ENCODE measurements at places on chromosomes 12 and 14. TPM values are rescaled to one million over a fixed set of nuclear protein-coding genes. Genes with fewer than 3 reads are reported as not detected.

Gene IL23A
- 0.59 TPM for total RNA-seq

Gene DNAJC22
- total RNA-seq = 27.7 TPM

Gene LTBP2
- 1.5 TPM for total RNA-seq

Gene PRKD1
- not detected for total RNA-seq

Gene TEX52
- not detected for total RNA-seq

Gene MSRB3
- 8.2 TPM for total RNA-seq

Gene MIPOL1
- 15.4 TPM for total RNA-seq

Gene AGAP2
- total RNA-seq = 15.8 TPM

Gene NRXN3
- not detected for total RNA-seq

Gene IQSEC3
- not detected for total RNA-seq

Gene ADAM21
- total RNA-seq = 0.98 TPM

Gene SYNJ2BP
- 19.0 TPM for total RNA-seq

Gene KLRG1
- 1.5 TPM for total RNA-seq

DNA sequence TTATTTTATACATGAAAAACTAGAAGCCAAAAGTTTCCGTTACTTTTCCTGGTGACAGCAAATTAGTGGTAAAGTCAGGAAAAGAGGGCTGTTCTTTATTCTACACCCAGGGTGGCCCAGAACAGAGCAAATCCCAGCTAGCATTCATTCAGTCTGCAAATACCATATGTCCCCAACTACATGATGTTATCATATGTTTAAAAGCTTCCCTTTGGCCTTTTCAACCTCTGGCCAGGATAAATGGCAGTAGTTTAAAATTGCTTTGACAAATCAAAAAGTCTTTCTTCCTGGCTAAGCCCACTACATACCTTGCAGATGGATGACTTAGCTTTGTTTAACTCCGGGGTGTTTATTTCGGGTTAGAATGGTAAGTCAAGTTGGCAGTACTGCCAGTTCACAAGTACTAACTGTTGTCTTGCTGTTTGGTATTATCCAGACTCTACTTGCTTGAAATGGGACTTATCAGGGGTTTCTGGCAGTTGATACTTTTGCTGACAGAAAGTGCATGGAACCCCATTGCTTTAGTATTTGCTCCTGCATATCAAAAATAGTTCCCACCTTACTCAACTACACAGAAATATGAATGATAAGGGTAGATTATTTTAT lies 69.7 kb downstream of the PKP2 start:
- DNase-seq = no peak

- DNase-seq = no peak
Measured at GRCh38 chr12:95203487-95204030, 13.7 kb downstream of the FGD6 start.

- DNase-seq = no peak
Measured at GRCh38 chr12:5480218-5480937, 48.5 kb downstream of the NTF3 start.

DNA sequence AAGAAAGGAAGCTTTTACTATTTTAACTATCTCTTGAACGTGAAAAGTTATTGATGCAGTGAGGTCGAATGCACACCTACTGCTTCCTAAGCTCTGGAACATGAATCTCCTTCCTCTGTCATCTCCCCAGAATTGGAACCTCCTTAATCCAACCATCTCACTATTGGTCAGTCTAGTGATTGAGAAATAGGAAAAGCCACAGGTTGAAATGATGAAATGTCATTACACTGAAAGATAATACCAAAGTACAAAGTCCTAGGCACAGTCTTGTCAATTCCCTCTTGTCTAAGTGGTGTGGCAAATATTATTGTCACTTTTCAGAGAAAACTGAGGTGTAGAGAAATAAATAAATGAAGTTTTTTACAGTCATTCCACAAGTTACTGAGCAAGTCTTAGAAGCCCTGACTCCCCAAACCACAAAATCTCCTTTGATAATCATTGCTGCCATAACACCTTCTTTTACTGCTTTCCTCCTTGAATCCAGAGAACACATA lies 19.5 kb upstream of the HIGD1C start:
- DNase-seq = no peak

GRCh38 chr14:69318901-69319475 lies 59.0 kb downstream of the GALNT16 start:
- no peak for DNase-seq

DNA sequence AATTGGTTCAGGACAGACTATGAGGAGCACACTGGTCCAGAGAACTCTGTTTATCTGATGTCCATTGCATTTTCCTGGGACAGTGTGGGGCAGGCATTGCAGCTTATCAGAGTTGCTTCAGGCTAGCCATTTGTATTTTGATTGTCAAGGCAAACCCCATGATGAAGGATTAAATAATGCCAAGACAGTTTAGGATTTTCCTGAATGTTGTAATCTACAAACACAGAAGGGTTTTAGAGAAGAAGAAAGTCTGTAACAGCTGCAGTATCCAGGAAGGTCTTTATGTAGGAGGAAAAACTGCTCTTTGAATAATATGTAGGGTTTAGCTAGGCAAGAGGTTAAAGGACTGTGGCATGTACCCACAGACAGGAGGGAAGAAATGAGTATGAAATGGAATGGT lies 32.2 kb upstream of the UNC79 start:
- no peak for DNase-seq

DNA sequence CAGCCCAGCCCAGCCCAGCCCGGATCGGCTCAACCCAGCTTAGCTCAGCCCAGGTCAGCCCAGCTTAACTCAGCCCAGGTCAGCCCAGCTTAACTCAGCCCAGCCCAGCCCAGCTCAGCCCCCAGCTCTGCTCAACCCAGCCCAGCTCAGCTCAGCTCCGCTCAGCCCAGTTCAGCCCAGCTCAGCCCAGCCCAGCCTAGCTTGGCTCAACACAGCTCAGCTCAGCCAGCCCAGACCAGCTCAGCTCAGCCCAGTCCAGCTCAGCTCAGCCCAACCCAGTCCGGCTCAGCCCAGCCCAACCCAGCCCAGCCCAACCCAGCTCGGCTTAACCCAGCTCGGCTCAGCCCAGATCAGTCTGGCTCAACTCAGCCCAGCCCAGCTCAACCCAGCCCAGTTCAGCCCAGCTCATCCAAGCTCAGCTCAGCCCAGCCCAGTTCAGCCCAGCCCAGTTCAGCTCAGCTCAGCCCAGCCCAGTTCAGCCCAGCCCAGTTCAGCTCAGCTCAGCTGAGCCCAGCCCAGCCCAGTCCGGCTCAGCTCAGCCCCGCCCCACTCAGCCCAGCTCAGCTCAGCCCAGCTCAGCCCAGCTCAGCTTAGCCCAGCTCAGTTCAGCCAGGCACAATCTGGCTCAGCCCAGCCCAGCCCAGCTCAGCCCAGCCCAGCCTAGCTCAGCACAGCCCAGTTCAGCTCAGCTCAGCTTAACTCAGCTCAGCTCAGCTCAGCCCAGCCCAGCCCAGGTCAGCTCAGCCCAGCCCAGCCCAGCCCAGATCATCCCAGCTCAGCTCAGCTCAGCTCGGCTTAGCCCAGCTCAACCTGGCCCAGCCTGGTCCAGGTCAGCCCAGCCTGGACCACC lies 331.7 kb downstream of the TMEM121 start:
- DNase-seq = no peak

DNA sequence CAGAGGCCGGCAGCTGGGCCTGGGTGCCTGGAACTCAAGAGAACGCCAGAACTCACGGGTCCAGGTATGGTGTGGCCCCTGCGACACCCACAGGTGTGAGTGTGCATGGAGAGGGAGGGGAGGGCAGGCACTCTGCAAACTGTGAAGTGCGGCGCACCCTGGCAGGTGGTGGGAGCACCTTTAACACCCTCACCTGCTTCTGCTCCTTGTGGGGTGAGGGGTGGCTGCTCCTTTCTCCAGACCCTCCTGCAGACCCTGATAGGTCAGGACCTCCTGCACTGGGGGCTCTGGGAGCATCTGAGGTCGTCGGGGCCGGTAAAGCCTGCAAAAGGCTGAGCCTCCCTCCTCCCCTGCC lies 324.7 kb upstream of the SFSWAP start:
- DNase-seq = no peak

DNA sequence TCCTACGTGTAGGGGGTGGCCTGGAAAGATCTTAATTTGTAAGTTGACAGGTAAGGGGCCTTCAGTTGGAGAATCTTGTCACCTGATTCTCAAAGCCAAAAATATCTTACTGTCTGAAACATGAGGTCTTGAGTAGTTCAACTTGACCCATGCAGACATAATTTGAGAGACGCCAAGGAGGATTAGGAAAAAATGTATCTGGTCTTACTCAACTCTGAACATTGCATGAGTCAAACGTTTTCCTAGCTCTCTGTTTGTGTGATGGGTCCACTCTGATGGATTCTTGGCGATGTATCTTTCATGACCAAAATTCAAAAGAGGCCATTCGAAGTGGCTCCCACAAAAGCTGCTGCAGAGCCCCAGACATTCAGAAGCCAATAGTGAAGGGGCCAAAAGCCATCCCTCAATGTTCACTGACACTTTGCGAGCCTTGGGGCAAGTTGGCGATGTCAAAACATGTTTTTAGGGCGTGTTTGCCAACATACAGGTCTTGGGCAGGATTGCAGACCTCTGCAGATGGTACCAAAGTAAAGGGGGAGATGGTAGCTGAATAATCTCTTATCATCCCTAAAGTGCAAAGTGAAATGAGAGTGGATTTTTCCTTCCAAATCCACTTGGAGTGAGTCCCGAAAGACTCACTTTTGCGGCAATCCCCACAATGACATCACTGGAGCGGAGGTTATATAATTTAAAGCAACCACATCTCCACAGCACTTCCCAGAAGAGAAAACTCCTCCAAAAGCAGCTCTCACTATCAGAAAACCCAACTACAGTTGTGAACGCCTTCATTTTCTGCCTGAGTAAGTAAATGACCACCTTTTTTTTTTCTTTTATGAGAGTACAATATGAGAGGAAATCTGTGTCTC lies at the start of gene BDKRB1:
Gene BDKRB1 (plus strand): TSS at position 710 of the 866 bp plus-strand sequence. CDS start 7,473 bp downstream, outside the sequence.
- DNase-seq = no peak

GRCh38 chr14:67963545-67963944 lies 144.0 kb downstream of the RAD51B start:
- DNase-seq = no peak

DNA sequence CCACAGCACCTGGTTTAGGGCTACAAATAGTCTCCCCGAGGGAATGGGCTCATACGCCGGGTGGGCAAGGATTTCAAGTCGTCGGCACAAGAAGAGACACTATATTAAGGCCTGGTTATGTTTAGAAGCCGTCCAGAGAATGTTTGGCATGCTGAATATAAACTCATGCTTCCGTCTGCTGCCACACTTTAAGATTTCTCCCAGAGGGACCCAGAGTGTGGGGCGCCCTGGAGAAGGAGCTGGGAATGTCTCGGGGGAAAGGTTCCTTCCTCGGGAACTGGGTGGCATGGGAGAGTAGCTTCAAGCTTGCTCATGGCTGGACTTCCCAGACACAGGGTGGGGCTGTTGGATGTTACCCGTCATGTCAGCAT lies 295.7 kb downstream of the CACNA1C start:
- DNase-seq = no peak

DNA sequence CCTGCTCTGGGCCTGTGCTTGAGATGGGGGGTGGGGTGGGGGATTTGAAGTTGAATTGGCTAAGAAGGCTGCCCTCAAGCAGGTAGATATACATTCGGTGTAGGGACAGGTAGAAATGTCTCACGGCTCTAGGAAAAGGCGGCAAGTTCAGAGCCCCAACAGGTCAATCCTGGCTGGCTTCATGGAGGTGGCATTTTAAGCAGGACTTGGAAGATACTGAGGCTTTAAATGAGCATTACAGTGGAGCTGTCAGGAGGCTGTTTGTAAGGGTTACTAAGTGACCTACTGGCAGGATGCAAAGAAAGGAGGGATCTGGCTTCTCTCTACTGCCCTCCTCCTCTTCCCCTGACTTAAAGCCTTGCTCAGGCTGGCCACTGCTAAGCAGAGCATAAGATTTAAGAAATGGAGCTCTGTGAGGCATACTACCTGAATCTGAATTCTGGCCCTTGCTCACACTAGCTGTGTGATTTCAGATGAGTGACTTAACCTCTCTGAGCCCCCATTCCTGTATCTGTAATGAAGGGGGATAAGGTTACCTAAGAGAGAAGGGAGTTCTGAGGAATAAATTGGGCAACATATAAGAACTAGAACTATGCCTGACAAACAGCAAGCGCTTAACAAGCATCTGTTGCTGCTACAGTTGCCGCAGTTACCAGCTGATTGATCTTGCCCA lies 61.6 kb downstream of the SLC24A4 start:
- DNase-seq = no peak

GRCh38 chr14:67570453-67570852 lies 29.6 kb downstream of the PIGH start:
- DNase-seq = no peak

- no peak for DNase-seq
Measured at GRCh38 chr14:99598774-99599173, 5.2 kb downstream of the CCDC85C start.

GRCh38 chr14:41604721-41605531 lies 1.8 kb upstream of the LRFN5 start:
- no peak for DNase-seq

DNA sequence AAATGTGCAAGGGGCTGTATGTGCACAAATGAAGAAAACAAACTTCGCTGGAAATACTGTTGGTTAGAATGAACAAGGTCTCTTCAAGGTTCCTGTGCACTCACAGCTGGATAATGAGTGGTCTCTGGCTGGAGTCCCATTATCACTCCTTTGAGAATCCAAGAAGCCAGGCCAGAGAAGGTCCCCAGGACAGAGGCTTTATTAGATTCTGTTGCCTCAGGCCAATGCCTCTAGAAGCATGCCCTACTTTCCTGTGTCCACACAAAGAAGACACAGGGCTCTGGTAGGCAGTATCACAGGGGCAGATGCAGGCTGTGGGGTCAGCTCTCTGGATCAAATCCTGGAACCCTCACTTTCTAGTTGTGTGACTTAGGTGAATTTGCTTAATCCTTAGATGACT lies 384.7 kb downstream of the GRIN2B start:
- no peak for DNase-seq

- DNase-seq = no peak
Measured at GRCh38 chr14:95341115-95341514, 21.4 kb upstream of the CLMN start.

GRCh38 chr12:34244608-34245007 lies 222.3 kb downstream of the ALG10 start:
- DNase-seq = no peak

- DNase-seq = no peak
Measured at GRCh38 chr12:42761601-42762350, 172.2 kb upstream of the PRICKLE1 start.

DNA sequence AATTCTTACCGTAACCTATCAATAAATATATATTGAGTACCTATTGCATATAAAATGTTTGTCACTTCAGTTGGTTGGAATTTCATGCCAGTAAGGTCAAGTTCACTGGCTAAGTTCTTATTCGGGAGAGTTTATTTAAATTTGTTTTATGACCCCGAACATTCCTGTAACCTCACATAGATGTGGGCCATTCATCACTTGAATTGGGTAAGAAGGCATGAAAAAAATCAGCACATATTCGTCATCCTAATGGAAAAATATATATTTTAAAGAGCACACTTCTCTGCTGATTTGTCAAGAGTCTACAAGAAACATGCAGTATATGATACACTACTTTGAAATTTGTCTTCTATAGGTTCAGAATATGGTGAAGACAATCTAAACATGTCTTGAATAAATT lies 263.4 kb downstream of the CCDC91 start:
- no peak for DNase-seq

- DNase-seq = no peak
Measured at GRCh38 chr14:30872602-30873001, 1.8 kb upstream of the COCH start.

Measured in HCT116 (cell line).